ENCODE measurements at places on chromosomes 16 and 17.

- no peak for DNase-seq
These were observed 1.8 kb upstream of the OR1E1 start for GRCh38 chr17:3400055-3400454.

GRCh38 chr16:31217136-31217530, 198 bp upstream of the PYDC1 start:
- no peak for DNase-seq

GRCh38 chr17:73343168-73343634, 31.4 kb upstream of the CDC42EP4 start:
- peak; percentile 75 for DNase-seq

DNA sequence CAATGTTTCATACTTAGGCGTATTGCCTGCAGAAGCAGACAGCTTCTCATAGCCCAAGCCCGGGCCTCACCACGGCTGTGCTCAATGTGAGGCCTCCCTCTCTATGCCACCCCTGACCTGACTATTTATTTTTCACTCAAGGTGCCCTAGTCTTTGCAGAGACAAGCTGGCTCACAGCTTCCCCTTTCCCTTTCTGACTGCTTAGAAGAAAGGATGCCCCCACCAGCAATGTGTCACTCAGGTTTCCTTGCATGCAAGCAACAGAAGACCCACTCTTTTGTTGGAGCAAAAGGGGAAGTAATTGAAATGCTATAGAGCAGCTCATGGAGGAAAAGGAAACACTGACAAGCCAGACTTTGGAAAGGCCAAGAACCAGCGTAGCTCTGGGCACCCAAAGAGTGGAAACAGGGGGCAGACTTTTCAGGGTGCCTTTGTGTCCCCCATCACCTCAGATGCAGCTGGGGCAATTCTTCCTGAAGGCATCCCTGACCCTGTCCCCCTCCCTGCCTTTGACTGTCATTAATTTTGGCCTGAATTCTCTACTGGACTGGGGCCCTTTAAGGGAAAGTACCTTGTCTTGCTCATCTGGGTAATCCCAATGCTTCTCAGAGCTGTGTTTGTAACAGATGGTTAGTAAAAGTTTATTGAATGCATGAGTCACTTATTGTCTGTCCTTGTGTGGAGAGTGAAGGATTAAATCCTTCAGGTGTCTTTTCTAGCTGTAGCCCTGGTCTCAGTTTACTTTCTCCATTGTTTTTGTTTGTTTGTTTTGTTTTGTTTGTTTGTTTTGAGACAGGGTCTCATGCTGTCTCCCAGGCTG, 17.8 kb downstream of the RGS9 start:
- peak; percentile 22 for DNase-seq

GRCh38 chr16:1159325-1159972, 6.5 kb downstream of the CACNA1H start:
- DNase-seq, result no peak

GRCh38 chr16:81558444-81559175, 114.0 kb downstream of the CMIP start:
- DNase-seq, result no peak

GRCh38 chr17:78999947-79000395, 9.6 kb downstream of the CANT1 start:
- DNase-seq, result no peak

DNA sequence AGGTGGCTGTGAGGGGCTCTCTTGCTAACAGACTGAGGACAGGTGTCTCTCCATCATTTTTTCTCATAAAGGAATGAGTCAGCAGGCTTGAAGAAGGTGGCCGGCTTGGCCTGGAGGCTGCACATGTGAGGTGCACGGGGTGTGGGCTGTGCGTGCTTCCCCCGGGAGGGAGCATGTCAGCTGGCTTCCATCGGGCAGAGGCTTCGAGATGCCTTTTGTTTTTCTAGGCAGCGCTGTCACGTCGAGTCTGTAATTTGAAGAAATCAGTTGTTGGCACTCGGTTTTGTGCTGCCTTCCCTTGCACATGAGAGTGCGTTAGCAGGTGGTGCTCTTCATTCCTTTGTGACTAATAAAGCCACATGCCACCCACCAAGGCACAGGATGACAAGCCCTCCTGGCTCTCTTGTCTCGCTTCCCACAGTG, 89.7 kb downstream of the NPIPB11 start:
- no peak for DNase-seq

GRCh38 chr17:48006936-48007709, 30.5 kb downstream of the COPZ2 start:
- DNase-seq, result no peak

DNA sequence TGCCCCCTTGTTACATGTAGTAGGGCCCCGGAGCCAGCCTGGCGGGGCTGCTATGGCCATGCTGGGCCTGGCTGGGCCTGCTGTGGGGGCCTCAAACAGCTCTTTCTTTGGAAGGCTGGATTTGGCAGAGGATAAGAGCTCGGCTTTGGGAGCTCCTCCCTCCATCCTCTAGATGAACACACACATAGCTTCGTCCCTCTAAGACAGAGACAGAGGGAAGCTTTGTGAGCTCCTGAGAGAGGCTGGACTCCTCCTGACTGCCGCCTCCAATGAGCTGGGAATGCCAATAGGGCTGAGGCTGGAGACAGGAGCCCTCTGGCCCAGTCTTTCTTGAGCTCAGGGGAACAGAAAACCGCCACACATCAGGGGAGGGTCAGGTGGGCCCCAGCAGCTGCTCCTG, 37.3 kb upstream of the CDC42EP4 start:
- peak; percentile 95 for DNase-seq

- DNase-seq, result no peak
These were observed 48.3 kb upstream of the GPR139 start for GRCh38 chr16:20122011-20122410.

GRCh38 chr17:42347198-42347597, 41.0 kb downstream of the STAT3 start:
- DNase-seq, result no peak

DNA sequence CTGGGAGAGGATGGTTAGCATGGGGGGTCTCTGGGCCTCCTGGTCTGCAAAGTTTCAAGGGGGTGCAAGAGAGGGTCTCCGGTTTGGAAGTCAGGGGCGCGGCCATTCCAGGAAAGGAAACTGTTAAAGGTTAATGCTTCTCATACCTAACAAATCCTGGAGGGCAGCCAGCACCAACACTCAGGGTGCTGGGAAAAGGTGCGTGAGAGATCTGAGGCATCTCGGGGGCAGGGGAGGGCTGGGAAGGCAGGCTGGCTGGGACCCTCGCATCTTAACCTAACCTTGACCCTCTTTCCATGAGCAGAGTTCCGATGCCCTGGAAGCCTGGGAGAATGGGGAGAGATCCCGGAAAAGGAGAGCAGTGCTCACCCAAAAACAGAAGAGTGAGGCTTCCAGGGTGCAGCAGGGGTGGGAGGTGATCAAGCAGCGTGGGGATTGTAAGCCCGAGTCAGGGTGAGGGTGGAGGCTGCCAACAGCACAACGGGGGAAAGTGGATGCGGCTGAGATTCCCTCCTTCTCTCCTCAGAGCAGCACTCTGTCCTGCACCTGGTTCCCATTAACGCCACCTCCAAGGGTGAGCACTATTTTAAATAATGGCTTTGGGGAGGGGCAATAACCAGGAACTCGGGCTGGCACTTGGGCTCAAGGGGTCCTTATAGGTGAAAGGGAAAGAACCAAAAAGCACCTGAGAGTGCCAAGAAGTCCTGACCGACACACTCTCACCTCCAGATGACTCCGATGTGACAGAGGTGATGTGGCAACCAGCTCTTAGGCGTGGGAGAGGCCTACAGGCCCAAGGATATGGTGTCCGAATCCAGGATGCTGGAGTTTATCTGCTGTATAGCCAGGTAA, 996 bp downstream of the TNFSF13 start:
- no peak for DNase-seq

- DNase-seq, result no peak
These were observed 42.1 kb downstream of the ABHD15 start for GRCh38 chr17:29524692-29525091.

DNA sequence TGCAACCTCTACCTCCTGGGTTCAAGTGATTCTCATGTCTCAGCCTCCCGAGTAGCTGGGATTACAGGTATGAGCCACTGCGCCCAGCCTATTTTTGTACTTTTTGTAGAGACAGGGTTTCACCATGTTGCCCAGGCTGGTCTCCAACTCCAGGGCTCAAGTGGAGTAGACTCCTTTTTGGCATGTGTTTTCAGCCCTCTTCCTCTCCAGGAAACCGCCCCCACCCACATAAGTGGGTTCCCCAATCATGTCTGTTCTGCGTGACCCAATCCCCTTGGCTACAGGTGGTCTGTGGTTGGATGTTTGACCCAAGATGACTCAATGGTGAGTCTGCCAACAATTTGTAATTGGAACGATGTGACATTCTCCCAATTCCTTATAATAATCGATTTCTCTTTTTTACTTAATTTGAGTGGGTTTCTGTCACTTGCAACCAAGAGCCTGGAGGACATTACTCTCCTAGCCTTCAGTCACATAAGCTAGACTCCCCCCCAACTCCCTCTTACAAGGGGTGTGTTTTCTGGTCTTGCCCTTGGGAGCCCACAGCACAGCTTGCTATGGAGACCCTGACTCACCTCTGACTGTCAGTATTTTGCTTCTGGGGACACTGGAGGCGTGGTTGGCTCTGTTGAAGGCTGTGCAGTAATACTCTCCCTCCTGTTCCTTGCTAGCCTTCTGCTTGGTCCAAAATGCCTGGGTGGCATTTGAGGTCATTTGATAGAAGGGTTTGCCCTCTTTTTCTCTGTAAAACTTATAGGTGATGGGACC, 34.9 kb downstream of the PECAM1 start:
- DNase-seq, result no peak

DNA sequence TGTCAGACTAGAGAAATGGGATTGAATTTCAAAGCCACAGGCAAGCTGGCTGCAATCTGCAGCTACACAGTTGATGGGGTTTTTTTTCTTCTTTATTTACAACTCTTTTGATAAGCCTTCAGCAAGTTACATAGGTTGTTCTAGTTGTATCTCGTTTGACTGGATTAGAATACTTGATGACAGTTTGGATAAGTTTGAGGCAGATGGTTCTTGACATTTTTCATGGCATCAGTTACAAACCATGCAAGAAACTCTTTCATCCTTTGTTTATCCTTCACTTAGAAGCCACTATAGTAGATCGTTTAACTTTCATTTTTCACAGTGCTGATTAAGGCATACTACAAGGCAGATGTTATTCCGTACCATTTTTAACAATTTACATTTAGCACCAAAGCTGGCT, 238.9 kb downstream of the TOX3 start:
- DNase-seq, result no peak

- no peak for DNase-seq
These were observed 20.4 kb upstream of the BAHCC1 start for GRCh38 chr17:81374890-81375289.

- no peak for DNase-seq
These were observed 55.3 kb downstream of the RBFOX3 start for GRCh38 chr17:79555543-79555942.

DNA sequence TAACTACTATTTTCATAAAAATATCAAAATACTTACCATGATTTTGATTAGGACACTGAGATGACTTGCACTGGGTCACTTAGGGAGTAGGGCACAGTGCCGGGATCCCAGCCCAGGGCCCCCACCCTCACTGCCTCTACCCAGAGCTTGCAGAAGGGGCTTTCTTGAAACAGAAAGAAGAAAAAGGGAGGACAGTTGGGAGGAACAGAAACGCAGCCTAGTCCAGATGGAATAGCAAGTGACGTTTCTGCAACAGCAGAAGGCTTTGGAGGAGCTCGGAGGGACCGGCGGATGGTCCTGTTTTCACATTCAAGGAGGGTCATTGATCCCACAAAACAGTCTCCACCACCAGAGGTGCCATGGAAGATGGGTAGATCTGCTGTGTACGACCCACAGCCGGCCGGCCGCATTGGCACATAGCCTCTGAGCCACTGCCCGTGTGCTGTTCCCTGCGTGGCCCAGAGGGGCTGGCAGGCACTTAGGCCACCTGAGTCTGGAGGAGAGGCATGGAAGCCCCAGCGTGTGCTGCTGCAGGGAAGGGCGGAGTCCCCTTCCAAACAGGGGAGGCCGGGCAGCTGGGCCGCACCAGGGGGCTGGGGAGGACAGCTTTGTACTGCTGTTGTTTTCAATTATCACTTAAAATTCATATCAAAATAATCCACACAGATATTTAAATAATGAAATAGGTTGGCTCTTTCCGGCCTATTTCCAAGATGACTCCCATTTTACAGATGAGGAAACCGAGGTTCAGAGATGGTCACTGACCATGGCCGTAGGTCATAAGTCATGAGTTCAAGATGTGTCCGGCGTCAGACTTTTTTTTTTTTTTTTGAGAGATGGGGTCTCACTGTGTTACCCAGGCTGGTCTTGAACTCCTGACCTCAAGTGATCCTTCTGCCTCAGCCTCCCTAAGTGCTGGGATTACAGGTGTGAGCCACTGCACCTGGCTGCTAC, 22.9 kb upstream of the GSG1L start:
- no peak for DNase-seq

DNA sequence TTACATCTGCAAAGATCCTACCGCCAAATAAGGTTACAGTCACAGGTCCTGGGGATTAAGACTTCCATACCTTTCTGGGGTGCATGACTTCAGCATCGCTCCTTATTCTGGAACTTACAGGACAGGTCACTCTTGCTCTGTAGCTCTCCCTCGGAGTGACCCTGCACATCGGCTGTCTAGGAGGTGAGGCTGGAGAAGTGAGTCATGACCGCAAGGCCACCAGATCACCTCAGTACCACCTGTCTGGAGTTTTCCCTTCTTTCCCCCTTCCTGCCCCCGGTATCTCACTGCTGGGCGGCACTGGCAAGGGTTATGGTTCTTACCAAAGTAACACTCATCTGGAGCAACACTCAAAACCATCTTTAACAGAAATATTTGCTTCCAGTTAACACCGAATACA, 374.8 kb downstream of the SLC39A11 start:
- DNase-seq, result no peak

- no peak for DNase-seq
These were observed 9.3 kb downstream of the IL4R start for GRCh38 chr16:27322858-27323780.

All from pons (tissue), 1 donor.